Pancreas (tissue), 10 donors: ENCODE measurements at places on chromosomes 6 and 20.

GRCh38 chr6:136968837-136969236 lies 46.7 kb downstream of the SLC35D3 start:
- no peaks in the 10 kb centered on the region for H3K27me3 ChIP-seq
- peak; percentile 33 for DNase-seq
- no peak overlapping the region for H3K27ac ChIP-seq
- no peaks in the 10 kb centered on the region for H3K4me1 ChIP-seq

DNA sequence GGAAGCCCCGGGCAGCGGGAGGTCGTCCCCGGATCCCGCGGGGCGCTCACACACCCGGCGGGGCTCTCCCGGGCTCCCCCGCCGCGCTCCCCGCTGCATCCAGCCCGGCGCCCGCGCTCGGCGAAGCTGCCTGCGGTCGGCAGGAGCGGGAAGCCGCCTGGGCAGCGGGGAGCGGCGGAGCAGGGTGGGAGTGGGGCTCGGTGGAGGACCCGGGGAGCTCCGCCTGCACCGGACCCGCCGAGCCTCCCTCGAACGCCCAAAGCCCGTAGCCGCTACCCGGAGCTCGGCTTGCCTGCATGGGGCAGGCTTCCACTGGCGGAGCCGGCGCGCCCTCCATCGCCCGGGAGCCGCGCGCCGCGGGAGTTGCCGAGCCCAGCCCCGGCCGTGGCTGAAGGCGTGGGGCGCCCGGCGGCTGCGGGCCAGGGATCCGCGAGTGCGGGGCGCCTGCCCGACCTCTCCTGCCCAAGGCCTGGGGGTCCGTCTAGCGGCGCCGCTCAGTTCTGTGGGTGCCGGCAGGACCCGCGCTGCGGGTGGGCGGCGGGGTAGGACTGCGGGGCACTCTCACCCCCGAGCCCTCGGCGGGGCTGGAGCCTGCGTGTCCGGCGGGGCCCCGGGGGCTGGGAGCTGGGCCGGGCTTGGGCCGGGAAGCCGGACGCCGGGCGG lies 671 bp downstream of the CDH4 start:
- H3K27me3 ChIP-seq: peaks cover 19% of the 10 kb centered on the region
- peak overlapping the region; percentile 47 for H3K4me3 ChIP-seq
- DNase-seq: no peak
- H3K36me3 ChIP-seq: no peaks in the 10 kb centered on the region

GRCh38 chr6:138300469-138300868 lies 77.2 kb upstream of the SMIM28 start:
- no peak for DNase-seq
- no peaks in the 10 kb centered on the region for H3K4me1 ChIP-seq
- H3K4me3 ChIP-seq: no peak overlapping the region
- no peaks in the 10 kb centered on the region for H3K27me3 ChIP-seq
- peaks cover 13% of the 10 kb centered on the region for H3K36me3 ChIP-seq

GRCh38 chr20:12203981-12204380 lies 286.3 kb downstream of the BTBD3 start:
- no peak for DNase-seq
- H3K36me3 ChIP-seq: no peaks in the 10 kb centered on the region
- no peak overlapping the region for H3K27ac ChIP-seq
- no peak overlapping the region for H3K4me3 ChIP-seq
- H3K4me1 ChIP-seq: no peaks in the 10 kb centered on the region

GRCh38 chr6:154404791-154405400 lies 48.3 kb upstream of the IPCEF1 start:
- no peak overlapping the region for H3K27ac ChIP-seq
- no peak for DNase-seq
- no peak overlapping the region for H3K4me3 ChIP-seq
- H3K36me3 ChIP-seq: peaks cover 8% of the 10 kb centered on the region

GRCh38 chr6:111192911-111193555 lies 105.7 kb downstream of the SLC16A10 start:
- no peaks in the 10 kb centered on the region for H3K4me1 ChIP-seq
- no peak for DNase-seq
- H3K4me3 ChIP-seq: no peak overlapping the region
- H3K36me3 ChIP-seq: no peaks in the 10 kb centered on the region
- no peak overlapping the region for H3K27ac ChIP-seq

GRCh38 chr6:35240838-35241801 lies 18.4 kb upstream of the ZNF76 start:
- no peak overlapping the region for H3K4me3 ChIP-seq
- H3K27me3 ChIP-seq: no peaks in the 10 kb centered on the region
- H3K36me3 ChIP-seq: no peaks in the 10 kb centered on the region
- peak; percentile 47 for DNase-seq
- H3K27ac ChIP-seq: no peak overlapping the region

DNA sequence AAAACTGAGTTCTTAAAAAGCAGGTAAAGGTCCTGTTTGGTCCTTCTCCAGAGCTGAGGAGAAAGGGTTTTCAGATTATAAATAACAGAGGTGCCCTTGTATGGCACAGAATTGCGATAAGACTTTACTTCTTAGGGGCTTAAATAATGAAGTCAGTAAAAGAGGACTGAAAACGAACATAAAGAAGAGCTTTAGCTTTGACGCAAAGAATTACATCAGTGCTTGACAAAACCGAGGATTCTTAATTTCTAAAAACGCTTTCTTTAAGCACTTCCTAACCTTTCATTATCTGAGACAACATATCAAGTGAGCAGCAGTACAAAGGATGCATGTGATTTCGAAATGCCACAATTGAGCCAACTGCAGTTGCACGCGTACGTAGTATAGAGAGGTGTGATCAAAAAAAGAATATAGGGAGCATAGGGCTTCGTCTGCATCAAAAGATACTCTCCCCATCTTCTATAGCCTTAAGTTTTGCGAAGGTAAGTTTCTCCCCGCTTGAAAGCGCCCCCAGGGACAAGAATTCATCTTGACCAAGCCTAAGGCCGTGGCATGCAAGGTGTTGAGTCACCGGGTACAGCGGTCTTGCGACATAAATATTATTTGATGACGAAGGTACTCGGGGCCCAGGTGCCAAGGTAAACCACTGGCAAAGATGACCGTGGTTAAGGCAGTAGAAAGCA lies 778 bp upstream of the LOC128125822 start:
- H3K27me3 ChIP-seq: no peaks in the 10 kb centered on the region
- H3K4me3 ChIP-seq: peak overlapping the region; percentile 77
- no peaks in the 10 kb centered on the region for H3K36me3 ChIP-seq
- H3K4me1 ChIP-seq: peaks cover 22% of the 10 kb centered on the region
- peak overlapping the region; percentile 100 for H3K27ac ChIP-seq
- DNase-seq: peak; percentile 78

- H3K4me3 ChIP-seq: no peak overlapping the region
- H3K27ac ChIP-seq: no peak overlapping the region
- no peak for DNase-seq
These were observed 401.5 kb upstream of the SASH1 start for GRCh38 chr6:147941143-147941542.

DNA sequence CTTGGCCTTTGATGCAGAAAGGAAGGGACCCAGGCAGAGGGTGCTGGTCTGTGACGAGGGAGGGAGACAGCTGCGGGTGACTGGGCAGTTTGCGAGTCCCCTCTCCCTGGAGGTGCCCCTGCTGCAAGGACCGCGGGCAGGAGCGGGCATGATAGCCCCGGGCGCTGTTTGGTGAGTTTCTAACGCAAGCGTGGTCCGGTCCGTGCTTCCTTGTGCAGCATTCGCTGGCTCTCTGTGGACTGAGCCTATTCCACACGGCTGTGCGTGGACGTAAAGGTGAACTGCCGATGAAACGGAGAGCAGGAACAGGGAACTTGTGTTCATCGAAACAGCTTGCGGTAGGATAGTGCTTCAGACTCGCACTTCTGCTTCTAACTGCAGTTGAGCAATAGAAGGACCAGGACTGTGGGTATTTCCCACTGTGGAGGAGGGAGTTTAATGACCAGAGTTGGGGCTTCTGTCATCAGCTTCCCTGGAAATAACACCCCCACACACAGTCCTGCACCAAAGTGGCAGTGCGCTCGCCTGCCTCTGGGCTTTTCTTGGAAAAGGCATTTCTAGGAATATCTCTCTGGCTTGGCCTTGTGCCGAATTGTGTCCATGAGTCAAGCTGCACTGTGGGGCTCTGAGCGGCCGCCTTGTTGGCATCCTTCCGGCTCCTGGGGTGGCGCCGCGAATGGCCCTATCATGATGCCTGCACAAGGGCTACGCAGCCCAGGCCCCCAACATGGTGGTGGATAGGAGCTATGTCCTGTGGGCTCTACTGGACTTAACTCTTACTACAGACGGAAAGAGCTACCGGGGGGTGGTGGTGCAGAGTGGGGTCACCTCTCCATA lies 48.9 kb downstream of the DUSP22 start:
- H3K27me3 ChIP-seq: no peaks in the 10 kb centered on the region
- H3K27ac ChIP-seq: no peak overlapping the region
- peak; percentile 82 for DNase-seq
